ENCODE measurements at places on chromosomes 11 and 22.
A peak's percentile ranks its signal among the peaks of the same experiment; 100 is the strongest.

DNA sequence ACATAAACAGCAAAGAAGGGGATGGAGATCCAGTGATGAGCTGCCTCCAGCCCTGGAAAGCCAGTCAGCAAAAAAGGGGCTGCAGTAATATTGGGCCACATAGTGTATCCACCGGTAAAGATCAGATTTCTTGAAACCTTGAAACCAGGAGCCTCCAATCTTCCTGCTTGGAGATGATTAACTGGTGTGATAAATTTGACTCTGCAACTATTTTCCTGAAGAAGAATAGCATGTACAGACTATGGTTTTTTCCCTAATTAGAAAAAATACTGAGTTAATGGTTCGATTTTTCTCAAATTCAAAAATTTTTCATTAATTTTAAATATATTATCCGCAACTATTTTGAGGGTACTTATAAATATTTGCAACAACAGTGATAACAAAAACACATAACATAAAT, at the start of gene OR51B2:
TSS of gene OR51B2 (minus strand) at position 101 of the 400 bp plus-strand sequence. CDS start at position 101, 0 bp downstream.
- DNase-seq, result no peak

DNA sequence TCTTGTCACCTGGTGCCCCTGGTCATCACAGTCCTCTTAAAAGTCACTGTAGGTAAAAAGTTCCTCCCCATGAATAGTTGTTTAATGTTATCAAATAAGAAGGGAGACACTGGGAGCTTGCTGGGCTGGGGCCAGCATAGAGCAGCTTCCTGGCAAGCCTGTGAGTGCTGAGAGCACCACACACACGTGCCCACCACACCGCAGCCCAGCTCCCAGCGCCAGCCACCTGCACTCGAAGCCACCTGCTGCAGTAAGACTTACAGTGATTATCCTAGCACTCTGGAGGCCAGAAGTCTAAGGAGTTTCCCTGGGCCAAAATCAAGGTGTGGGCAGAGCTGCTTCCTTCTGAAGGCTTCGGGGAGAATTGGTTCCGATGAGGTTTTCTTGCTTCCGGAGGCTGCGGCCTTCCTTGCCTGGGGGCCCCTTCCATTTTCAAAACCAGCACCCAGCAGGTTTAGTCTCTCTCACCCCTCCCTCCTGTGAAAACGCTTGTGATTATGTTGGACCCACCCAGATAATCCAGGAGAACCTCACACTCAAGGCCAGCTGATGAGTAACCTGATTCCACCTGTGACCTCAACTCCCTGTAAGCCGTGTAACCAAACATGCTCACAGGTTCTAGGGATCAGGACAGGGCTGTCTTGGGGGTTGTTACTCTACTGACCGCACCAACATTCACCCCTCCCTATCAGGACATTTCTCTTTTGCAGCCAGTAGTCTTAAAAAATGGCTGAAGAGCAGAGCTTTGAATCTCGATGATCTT, 687.2 kb downstream of the TBC1D22A start:
- DNase-seq, result no peak

DNA sequence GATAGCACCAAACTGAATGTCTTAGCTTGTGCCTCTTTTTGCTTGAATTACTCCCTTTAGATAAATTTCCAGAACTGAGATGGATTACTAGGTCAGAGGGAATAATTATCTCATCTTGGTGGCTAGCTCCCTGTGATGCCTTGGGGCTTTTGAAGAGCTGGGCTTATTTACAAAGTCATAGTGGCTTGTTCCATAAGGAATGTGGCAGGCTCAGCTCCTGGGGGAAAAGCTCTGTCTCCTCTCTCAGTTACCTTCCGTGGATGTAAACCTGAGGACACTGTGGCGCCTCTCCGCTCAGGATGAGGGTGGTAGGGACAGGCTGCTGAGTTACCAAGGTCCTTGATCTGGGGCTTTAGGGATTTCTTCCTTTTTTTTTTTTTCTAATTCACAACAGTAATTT, 121.7 kb downstream of the PARVA start:
- DNase-seq, result no peak

DNA sequence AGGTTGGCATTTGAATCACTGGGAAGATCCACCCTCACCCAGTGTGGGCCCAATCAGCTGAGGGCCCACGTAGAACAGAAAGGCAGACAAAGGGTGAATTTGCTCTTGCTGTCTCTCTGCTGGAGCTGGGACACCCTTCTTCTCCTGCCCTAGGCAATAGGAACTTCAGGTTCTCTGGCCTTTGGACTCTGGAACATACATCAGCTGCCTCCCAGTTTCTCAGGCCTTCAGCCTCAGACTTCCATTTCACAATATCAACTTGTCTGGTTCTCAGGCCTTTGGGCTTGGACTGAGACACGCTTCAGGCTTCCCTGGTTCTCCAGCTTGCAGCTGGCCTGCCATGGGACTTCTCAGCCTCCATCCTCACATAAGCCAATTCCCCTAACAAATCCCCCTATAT, 14.7 kb upstream of the ASRGL1 start:
- no peak for DNase-seq

DNA sequence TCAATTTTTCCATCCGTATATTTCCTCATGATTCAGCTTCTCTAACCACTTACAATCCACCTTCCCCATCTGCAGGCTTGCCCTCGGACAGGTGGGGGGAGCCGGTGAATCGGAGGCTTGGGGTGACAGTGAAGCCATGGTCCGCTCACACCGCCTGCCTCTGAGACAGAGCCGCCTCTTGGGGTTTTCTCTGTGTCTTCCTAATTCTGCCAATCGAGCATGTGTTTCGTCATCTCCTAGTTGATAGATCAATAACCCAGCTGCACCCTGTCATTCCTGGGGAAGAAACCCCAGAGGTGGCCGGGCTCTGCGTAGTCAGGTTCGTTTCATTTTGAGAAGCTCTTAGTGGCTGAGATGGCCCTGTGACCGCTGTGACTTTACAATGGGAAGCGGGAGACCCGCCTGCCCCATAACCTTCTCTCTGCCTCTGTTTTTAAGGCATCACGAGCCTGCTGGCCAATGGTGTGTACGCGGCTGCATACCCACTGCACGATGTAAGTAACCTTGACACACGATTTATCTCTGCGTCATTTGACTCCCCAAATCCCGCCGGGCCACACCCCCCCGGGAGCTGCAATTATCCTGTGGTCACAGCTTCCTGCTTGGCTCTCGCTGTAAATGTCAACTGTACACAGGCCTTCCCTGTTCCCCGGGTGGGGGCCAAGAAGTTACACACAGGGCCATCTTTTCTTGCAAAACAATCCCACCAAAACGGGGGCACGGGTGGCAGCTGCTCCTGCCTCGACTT, 33.3 kb downstream of the ANO1 start:
- no peak for DNase-seq

DNA sequence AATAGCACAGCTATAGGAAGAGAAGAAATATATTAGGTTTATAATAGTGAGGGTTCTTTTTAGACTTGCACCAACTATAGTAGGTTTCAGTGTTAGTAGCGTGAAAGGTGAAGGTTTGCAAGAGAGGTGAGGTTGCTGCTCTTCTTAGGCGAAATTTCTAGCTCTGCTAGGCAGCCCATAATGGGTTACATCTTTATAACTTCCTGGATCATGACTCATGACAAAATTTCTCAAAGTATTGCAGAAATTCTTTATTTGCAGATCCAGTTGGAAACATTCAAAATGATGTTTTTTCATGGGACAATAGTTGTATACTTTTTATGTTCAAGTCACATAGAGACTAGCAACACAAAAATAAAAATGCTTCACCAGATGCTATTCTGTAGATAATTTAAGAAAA, 260.0 kb downstream of the SOX6 start:
- no peak for DNase-seq

GRCh38 chr11:88535916-88536547, 198.5 kb upstream of the CTSC start:
- DNase-seq, result no peak

GRCh38 chr22:43253839-43254238, 66.9 kb upstream of the TTLL12 start:
- DNase-seq, result no peak

DNA sequence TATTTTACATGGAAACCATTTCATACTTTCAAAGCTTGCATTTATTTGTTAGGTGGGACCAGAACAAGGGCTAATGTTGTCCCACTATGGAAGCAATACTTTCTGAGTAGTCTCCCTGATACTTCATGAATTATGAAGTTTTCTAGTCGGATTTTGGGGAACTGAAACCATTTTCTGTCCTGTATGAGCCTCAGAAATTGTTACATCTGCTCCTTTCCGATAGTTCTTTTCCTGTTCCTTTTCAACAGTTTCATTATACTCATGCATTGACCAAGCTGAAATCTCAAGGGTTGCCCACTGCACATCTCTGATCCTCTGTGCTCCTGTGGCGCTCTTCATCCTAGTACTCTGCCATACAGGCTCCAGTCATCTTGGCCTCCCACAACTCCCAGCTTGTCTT, 31.5 kb upstream of the GLYATL1 start:
- DNase-seq, result no peak

GRCh38 chr11:93744669-93745004, 3.2 kb downstream of the C11orf54 start:
- DNase-seq, result no peak

- DNase-seq, result no peak
These were observed 113.0 kb downstream of the CTTN start for GRCh38 chr11:70511345-70511744.

GRCh38 chr11:64713781-64714363, 9.1 kb downstream of the NRXN2 start:
- no peak for DNase-seq

- no peak for DNase-seq
These were observed 102.2 kb downstream of the NAT10 start for GRCh38 chr11:34207487-34208180.

GRCh38 chr11:117560780-117561530, 233.3 kb downstream of the CEP164 start:
- no peak for DNase-seq

- DNase-seq, result no peak
These were observed 5.5 kb downstream of the CHRDL2 start for GRCh38 chr11:74725701-74726100.

GRCh38 chr11:68842427-68843051, 823 bp upstream of the CPT1A start:
- DNase-seq, result peak; percentile 9

DNA sequence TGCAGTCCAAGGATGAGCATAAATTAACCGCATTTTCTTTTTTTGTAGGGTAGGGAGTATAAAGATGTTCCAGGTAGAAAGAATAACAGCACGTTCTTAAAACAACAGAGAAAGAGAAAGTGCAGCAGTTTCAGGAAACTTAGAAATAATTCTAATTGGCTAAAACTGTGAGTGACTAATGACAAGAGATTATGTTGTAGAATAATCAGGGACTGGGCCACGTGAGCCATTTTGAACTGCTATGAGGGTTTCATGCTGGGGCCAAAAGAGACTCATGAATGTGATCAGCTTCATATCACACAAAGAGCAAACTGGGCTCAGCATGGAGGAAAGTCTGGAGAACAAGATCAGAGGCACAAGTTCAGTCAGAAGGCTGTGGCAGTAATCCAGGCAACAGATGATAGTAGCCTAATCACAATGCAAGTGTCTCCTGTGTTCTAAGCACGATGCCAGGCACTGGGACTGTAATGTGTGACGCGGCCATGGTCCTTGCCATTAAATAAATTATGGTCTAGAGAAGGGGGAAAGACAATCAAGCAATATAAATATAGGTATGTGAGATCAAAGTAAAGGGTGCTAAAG, 17.9 kb downstream of the CWF19L2 start:
- DNase-seq, result no peak

- DNase-seq, result no peak
These were observed 616.6 kb downstream of the TBC1D22A start for GRCh38 chr22:47379037-47379436.

GRCh38 chr11:65317025-65317786, 2.5 kb downstream of the CDC42EP2 start:
- DNase-seq, result no peak

- no peak for DNase-seq
These were observed 125.6 kb upstream of the SORL1-AS1 start for GRCh38 chr11:121578251-121578976.

DNA sequence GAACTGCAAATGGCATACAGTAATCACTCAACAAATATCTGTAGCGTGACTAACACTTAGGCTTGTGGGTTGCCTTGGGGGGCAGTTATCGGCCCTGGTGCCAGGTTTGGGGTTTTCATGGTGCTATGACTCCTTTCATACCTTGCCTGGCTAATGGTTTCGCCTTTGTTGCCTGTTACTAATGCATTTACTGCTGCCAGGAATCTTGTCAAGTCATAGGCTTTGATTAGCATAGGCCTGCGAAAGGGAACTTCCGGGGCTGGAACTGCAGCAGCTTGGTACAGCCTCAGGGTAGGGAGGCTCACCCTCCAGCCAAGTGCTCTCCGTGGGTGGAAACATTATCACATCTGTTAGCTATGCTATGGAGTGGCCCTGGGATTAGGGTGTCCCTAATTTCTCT, 13.2 kb downstream of the SLC25A18 start:
- no peak for DNase-seq

GRCh38 chr11:68077617-68078582, 39.1 kb downstream of the TCIRG1 start:
- DNase-seq, result no peak

GRCh38 chr11:60932605-60933356, 8.5 kb downstream of the TMEM132A start:
- DNase-seq, result no peak

DNA sequence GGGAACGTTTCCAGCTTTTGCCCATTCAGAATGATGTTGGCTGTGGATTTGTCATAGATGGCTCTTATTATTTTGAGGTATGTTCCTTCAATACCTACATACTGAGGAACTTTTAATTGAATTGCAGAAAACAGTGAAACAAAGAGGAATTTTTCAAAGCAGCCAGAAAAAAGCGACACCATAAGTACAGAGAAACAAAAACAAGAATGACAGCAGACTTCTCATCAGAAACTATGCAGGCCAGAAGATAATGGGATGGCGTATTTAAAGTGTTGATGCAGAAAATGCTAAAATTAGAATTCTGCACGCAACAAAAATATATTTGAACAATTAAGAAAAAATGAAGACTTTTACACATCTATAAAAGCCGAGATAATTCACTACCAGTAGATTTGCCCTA, 95.4 kb upstream of the TIMP3 start:
- DNase-seq, result no peak

DNA sequence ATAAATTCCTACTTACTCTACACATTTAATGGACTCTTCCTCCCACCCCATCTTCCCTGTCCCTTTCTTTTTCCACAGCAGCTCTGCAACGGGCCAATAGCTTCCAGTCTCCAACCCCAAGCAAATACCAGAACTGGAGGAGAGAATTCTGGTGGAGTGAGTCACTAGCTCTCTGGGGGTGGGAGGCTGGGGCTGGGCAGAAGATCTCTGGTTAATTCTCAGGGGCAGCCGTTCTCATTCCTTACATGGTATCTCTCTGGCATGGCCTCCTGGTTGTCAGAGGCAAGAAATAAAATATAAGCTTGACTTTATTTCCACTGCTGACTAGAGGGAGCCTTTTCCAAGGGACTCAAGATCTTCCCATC, 90.4 kb upstream of the PARVA start:
- DNase-seq, result no peak
